ENCODE measurements at places on chromosomes 6 and 20.

DNA sequence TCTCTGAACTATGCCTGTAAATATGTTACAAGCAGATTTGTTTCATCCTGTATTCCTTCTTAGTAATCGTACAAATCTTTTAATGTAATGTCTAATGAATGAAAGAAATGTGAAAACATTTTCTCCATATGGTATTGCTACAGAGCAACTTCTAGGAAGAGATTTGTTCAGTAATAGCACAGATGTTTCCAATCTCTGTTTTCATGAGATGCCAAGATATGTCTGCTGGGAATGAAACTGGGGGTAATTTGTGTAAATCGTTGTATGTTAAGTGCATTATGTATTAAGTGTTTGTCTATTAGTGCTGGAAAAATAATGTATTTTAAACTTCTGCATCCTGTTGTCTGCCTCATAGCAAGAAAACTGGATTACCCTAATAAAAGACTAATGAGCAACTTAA, 722.2 kb upstream of the EYS start:
- no peak for DNase-seq

DNA sequence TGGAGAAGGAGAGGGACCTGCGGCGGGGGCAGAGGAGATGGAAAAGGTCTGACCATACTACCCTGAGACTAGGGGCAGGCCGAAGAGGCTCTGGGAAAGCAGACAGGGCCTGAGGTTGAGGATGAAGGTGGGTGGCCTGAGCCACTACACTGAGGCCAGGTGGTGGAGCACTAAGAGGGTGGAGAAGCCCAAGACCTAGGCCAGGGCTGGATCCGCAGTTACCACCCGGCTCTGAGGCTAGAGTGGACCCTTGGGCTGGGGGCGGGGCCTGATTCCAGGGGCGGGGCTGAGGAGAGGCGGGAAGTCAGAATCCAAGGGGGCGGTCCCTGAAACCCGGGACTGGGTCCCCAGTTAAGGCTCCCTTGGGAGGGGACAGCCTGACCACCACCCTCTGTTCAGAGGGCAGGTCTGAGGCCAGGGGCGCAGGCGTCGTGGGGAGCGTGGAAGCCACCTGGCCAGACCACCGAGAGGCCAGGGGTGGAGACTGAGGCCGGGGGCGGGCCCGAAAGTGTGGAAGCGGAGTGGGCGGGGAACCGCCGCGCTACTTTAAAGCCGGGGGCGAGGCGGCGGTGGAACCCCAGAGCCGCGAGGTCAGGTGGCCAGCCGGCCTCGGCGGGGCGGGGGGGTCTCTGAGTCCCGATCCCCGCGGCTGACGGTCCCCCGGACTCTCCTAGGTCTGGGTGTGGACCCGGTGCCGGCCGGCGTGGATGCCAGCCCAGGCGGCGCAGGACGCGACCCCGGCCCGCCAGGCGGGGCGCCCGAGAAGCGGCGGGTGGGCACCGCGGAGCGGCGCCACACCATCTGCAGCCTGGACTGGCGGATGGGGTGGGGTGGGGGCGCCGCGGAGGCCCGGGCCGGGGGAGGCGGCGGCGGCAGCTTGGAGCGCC, 8.3 kb downstream of the CCM2L start:
- peak; percentile 60 for DNase-seq

GRCh38 chr6:28772480-28773381, 151.1 kb downstream of the TRIM27 start:
- DNase-seq: no peak

DNA sequence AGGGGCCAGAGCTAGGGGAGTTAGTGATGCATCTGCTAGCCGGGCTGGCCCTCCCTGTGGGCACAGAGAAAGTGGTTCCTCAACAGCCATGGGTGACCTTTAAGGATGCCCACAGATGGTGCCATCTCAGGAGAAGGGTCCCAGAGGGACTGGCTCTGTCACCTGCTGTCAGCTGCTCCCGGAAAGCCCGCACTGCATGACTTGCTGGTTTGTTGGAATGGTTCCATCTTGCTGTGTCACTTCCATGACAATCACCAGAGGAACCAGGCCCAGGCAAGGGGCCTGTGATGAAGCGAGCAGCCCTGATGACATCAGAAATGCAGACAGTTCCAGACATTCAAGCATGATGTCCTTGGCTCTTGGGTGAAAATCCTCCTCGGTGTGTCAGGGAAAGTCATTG, 125.2 kb downstream of the PHACTR3 start:
- DNase-seq: no peak

GRCh38 chr6:69729870-69730449, 66.8 kb downstream of the LMBRD1 start:
- peak; percentile 8 for DNase-seq

DNA sequence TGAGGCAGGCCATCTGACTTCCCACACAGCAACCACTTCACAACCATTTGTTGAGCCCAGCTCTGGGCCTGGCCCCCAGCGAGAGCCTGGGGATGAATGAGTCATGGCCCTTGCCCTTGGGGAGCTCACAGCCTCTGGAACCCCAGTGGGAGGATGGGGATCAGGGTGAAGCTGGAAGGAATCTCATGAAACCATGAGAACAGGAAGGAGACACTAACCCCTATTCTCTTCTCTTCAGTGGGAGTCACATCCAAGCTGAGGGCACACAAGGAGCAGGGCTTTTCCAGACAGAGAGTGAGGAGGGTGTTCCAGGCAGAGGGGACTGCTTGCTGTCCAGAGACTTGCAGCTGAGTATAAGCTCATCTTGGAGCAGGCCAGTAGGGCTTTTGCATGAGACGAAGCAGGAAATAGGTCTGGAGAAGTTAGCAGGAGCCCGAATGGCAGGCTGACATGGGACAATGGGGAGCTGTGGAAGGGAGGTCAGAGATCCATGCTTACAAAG, 7.5 kb downstream of the FOXS1 start:
- DNase-seq: no peak

DNA sequence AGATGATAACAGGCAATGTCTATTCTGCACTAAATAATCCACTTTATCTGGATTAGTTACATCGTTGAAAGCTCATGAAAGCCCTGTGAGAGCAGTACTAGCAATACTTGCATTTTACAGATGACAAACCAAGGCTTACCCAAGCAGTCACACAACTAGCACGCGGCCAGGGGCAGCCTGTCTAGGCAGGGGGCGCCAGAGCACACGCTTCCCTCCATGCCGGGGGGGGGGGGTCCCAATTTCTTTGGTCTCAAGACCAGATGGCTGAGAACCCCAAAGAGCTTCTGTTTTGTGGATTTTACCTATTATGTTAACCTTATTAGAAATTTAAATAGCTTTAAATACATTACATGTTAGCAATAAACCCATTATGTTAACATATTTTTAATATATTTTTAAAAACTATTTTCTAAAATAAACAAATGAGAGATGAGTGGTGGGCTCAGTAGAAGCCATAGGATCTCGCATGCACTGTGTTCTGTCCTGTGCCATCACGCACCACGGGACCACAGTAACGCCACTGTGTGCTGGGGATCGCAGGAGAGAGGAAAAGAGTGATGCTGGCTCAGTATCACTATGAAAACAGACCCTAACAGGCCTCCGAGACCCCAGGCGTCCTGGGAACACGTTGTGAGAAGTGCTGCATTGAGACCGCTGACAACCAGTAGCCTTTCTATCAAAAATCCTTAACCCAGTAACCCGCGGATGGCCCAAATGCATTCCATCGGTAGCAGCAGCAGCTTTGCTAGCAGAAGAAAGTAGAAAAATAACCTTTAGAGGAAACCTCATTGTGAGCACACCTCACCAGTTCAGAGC, 5.3 kb upstream of the PRR18 start:
- no peak for DNase-seq

Measured in SHP77 treated with DMSO at 0.1 percent for 48 hours (cell line).